Prostate gland (tissue), 2 donors: ENCODE measurements at places on chromosomes 1 and 21.

DNA sequence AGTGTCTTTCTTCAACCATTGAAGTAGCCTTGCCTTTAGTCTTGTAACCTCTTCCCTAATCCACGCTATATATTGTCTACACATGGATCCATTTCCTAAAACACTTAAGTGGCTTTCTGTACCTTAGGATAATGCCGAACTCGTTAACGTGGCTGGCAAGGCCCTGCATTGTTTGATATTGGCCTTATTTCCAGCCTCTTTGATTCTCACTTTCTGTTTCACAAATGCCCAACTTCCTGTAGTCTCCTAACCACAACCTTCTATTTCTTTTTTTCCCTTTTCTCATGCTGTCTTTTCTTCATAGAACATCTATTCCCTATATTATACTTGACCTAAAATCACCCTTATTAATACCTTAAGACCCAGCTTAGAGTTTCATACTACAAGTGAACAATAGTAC is 536.0 kb downstream of the LMO4 start:
- no peaks in the 10 kb centered on the region for H3K27me3 ChIP-seq
- no peak overlapping the region for H3K27ac ChIP-seq
- no peaks in the 10 kb centered on the region for H3K36me3 ChIP-seq
- no peak overlapping the region for H3K4me3 ChIP-seq
- DNase-seq = no peak

DNA sequence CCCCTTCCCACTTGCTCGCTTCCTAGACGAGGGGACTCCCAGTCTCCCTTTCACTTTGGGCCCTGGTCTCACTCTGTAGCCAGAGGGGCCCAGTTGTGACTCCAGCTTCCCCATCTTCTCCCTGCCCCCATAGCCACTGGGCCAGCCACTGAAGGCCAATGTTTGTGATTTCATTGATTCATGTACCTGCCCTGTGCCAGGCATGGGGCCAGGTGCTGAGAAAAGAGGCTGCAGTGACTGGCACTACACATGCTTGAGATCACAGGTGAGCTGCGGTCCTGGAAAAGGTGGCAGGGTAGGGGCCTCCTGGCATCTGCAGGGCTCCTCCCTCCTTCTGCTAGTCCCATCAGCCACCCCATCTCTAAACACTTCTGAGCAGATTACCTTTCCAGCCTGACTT is 345.3 kb upstream of the VAMP3 start:
- no peaks in the 10 kb centered on the region for H3K4me1 ChIP-seq
- H3K27ac ChIP-seq = no peak overlapping the region
- no peaks in the 10 kb centered on the region for H3K36me3 ChIP-seq
- no peak for DNase-seq
- no peaks in the 10 kb centered on the region for H3K27me3 ChIP-seq

GRCh38 chr1:21590126-21590880 is 78.9 kb downstream of the RAP1GAP start:
- DNase-seq = no peak
- H3K4me3 ChIP-seq = no peak overlapping the region
- H3K27me3 ChIP-seq = no peaks in the 10 kb centered on the region
- no peak overlapping the region for H3K27ac ChIP-seq

- no peaks in the 10 kb centered on the region for H3K36me3 ChIP-seq
- H3K4me3 ChIP-seq = no peak overlapping the region
- no peaks in the 10 kb centered on the region for H3K27me3 ChIP-seq
- no peak for DNase-seq
- no peaks in the 10 kb centered on the region for H3K4me1 ChIP-seq
These were observed 102.7 kb downstream of the TENT5C start for GRCh38 chr1:117708323-117709248.

GRCh38 chr1:157751283-157751682 is 25.6 kb downstream of the FCRL2 start:
- H3K4me1 ChIP-seq = no peaks in the 10 kb centered on the region
- DNase-seq = no peak
- H3K4me3 ChIP-seq = no peak overlapping the region
- H3K27me3 ChIP-seq = no peaks in the 10 kb centered on the region

DNA sequence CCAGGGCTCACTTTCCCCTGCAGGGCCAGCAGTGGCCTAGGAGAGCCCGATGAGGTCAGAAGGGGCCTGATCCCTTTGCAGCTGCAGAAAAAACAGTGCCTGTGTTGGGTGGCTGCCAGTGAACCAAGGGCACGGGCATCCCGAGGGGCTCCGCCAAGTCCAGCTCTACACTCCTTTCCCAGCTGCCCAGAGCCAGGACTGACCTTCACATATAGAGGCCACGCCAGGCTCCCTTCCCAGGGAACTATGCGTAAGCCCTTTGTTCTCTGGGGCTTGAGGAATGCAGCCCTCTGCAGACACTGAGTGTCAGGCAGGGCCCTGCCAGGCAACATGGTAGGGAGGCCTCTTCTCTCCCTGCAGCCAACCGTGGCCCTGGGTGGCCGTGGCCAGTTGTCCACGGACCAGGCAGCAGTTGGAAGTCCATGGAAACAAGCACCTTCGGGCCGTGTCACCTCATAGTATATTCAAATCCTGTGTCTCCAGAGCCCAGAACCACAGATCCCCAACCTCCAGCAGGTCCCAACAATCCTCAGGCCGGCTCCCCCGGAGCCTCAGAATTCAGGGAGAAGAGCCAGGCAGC is 194.0 kb downstream of the NPHP4 start:
- H3K4me3 ChIP-seq = no peak overlapping the region
- H3K27ac ChIP-seq = no peak overlapping the region
- no peaks in the 10 kb centered on the region for H3K36me3 ChIP-seq
- no peaks in the 10 kb centered on the region for H3K4me1 ChIP-seq

- H3K27ac ChIP-seq = peak overlapping the region; percentile 83
- H3K27me3 ChIP-seq = no peaks in the 10 kb centered on the region
- H3K4me1 ChIP-seq = peaks cover 7% of the 10 kb centered on the region
These were observed 21.5 kb downstream of the STPG1 start for GRCh38 chr1:24391882-24392603.
